ENCODE measurements at places on chromosomes 13 and 19.
A peak's percentile ranks its signal among the peaks of the same experiment; 100 is the strongest.

DNA sequence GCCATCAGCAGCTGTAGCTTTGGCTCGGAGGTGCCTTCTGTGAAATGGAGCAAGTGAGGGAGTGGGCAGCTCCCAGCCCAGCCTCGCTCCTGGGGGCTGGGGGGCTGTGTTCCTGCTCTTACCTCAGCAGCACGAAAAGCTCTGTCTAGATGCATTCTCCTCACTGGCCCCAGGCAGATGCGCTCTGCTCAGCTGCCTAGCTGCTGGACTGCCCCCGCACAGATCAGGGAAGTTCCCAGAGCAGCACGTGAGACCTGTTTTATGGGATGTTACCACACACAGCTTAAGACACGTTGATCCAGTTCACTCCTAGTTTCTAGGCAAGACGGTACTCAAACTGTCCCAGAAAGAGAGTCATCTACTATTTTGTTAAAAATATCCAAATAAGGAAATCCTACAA lies 13.6 kb downstream of the LCP1 start:
- DNase-seq = peak; percentile 86

DNA sequence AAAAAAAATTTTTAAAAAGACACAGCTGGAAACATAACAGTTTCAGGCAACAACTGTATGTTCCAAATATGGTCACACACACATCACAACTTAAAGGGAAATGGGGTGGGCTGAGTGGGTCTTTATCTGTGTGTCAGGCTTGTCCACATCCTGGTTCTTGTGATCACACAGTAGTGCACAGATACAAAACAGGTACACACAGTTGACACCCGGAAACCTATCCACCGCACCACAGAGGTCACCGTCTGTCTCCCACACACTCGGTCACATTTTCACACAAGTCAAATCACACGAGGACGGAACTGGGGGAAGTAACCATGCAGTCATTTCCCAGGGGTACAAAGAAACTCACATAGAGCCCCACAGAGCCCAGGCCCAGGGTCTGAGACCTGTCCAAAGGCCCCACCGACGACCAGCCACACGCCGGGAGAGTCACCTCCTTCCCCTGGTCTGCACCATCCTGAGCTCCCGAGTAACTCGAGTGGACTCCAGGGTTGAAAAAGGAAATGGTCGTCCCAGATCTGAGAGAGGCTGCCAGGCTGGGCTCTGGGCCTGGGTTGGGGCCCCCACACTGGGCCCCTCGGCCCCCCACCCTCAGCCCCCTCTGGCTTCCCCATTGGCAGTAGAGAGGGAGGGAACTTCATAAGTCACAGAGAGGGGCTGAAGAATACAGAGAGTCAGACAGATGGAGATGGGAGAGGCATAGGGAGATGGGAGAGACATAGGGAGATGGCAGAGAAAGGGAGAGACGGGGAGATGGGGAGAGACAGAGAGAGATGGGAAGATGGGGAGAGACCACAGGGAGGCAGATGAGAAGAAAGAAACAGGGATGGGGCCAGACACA lies 1.3 kb upstream of the PPAN start:
- peak; percentile 79 for DNase-seq

DNA sequence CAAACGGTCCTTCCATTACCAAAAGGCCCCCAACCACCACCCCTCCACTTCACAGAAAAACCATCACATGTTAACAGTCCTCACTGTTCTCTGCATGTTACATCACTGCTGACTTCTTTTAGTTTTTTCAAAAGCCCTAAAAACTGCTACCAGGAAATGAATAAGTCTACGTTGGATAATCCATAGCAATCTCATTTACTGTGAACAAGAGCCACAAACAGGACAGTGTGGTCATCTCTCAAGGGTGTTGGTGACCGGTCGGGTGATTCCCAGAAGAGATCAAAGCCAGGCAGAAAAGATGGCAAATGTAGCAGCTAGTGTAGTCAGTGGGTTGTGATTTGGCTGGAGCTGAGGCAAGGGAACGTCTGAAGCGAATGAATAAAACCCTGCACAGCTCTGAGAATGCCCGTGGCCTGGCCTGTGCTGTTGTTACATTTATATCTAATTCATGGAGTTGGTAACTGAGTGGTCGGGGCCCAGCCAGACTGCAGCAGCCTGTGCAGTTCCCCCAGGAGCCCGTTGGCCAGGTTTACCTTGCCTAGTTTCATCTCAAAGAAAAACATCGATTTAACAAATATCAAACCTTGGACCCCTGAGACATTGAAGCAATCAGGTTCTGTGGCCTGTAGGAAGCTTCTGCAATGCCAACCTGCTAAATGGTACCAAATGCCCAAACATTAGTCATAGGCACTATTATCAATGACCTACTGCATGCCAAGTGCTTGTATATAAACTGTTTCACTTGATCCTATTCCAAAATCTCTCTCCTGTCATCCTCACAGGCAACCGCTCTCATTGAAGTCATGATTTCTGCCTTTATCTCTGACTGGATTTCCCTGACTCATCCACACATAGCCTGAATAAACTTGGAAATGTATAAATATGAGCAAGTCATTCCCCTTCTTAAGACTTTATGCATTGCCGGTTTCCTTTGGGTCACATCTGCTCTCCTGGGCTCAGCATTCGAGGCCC lies 153.8 kb upstream of the SERP2 start:
- no peak for DNase-seq

DNA sequence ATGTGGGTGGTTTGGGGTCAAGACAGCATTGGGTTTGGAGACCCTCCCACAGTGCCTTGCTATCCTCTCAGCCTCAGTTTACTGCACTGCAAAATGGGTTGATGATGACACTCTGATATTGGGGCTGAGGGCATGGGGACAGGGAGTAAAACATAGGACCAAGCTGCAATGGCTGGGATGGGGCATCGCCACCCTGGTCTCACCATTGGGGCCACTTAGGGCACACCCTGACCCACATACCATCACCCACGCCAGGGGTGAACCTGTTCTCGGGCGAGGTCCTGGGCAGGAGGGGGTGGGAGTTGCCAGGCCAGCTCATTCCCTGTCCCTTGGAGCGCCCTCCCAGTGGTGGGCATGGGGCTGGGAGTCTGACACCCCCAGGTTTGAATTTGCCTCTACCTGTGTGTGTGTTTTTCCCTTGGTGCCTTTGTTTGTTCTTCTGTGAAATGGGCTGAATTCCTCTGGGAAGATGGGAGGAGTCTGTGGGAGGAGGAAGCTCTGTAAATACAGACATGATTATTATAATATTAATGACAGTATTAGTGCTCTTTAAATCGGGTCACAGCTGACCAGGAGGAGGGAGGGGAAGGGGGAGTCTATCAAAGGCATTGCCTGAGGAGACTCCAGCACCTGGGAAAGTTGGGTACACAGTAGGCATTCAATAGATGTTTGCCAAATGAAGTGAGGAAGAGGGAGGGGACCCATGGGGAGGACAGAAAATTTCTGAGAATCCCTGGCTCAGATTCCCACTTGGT lies 2.2 kb upstream of the FCHO1 start:
- DNase-seq = no peak

DNA sequence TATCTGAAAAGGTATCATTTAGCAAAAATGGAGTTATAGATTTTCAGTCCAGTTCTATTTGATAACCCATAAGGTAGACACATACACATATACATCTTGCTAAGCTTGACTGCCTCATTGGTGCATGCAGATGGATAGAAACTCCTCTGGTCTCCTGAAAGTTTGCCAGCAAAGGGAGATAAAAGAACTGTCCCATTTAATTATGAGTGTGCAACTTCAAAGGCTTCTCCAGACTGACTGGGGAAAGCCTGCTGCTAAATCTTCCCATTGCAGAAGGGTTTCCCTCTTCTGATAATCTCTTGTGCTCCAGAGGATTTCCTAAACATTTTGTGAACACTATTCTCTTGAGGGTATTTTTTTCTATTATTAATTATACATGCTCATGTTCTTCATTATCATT lies 131.9 kb downstream of the ITGBL1 start:
- DNase-seq = no peak

GRCh38 chr13:19117913-19118739 lies 63.5 kb downstream of the TUBA3C start:
- no peak for DNase-seq

GRCh38 chr19:45526143-45526542 lies 18.9 kb downstream of the VASP start:
- DNase-seq = no peak

- DNase-seq = no peak
Observed at GRCh38 chr19:15374796-15375440, 4.7 kb downstream of the AKAP8 start.

- DNase-seq = no peak
Observed at GRCh38 chr13:25214491-25215252, 42.6 kb upstream of the AMER2 start.
